ENCODE measurements at places on chromosomes 6 and 20.

DNA sequence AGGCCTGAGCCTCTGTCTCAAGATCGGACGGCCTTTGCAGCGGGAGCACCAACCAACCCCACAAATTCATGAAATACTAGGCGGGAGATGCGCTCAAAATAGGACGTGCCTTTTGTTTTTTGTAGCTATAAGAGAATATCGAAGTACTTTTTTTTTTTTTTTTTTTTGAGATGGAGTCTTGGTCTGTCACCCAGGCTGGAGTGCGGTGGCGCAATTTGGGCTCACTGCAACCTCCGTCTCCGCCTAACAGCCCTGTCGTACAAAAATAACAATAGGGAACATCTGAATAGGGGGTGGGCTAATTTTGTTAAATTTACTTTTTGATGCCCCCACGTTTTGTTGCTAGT lies 5.9 kb upstream of the TUBB2A start:
- no peak for DNase-seq

GRCh38 chr20:41223112-41223511 lies 85.8 kb downstream of the PLCG1 start:
- no peak for DNase-seq

DNA sequence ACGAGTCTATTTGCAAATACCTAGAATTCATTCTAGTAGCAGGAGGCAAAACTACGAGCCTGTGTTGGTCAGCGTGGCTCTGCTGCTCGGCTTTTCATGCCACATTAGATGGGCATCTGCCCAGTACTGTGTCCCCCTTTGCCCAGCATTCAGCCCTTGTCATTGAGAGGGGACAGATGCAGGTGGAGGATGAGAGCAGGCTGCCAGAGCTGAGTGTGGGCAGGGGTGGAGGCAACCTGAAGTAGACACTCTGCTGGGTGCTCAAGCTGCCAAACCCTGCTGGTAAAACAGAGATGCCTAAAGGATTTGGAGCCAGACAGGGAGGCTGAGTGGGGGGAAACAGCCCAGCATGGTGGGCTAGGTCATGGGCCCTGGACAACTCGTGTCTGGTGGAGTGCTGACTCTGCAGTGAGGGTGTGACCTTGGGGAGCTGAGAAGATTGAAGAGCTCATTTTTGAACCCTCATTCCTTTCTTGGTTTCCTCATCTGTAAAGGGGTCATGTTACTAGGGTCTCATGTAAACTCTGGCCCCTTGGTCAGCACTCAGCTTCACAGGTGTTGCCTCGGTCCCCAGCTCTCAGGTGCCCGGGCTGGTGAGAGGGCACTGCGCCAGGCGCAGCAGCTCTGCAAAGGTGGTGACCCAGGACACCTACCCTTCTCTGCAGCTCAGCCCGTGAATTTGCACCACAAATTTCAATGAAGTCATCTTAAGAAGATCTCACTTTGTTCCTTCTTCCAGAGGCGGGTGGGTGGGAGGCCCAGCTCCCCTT lies 64.2 kb upstream of the BHLHE23 start:
- no peak for DNase-seq

DNA sequence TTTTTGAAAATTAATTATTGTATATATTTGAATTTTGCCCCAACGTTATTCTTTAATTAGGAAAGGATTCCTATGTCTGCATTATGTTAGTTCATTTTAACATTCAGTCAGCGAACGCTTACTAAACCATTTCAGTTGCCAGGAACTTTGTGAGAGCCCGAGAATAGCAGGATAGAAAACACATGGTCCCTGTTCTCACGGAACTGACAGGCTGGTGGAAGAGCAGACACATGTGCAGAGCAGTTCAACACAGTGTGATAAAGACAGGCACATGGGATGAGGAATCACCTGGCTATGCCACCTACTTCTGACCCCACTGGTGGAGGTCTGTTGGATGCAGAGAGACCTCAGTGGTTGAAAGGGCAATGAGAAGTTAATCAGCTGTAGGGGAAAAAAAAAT lies 367.2 kb downstream of the EPM2A start:
- no peak for DNase-seq

- peak; percentile 63 for DNase-seq
Measured at GRCh38 chr6:144150710-144151657, 667 bp downstream of the STX11 start.

- no peak for DNase-seq
Measured at GRCh38 chr6:158476389-158476788, 83.5 kb upstream of the TMEM181 start.

- no peak for DNase-seq
Measured at GRCh38 chr20:9955646-9956045, 79.1 kb upstream of the ANKEF1 start.

- peak; percentile 82 for DNase-seq
Measured at GRCh38 chr20:651713-652614, 1.0 kb downstream of the SRXN1 start.

DNA sequence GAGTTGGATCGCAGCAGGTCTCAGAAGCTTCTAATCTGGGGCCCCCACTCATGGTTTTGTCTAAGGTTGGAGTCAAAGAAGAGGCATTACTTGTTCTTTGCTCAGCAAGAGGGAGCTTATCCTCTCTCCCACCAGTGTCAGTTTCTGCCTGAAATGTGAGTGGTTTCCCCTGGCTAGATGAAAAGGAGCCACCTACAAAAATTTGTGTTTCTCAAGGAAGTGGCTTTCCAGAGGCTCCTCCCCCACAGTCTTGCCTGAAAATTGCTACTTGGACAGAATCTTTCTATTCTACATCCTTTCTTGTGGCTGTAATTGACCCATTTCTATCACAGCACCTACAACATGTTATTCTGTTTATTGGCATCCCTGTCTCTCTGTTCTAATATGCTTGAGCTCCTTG lies 37.9 kb downstream of the SCML4 start:
- DNase-seq, result no peak

DNA sequence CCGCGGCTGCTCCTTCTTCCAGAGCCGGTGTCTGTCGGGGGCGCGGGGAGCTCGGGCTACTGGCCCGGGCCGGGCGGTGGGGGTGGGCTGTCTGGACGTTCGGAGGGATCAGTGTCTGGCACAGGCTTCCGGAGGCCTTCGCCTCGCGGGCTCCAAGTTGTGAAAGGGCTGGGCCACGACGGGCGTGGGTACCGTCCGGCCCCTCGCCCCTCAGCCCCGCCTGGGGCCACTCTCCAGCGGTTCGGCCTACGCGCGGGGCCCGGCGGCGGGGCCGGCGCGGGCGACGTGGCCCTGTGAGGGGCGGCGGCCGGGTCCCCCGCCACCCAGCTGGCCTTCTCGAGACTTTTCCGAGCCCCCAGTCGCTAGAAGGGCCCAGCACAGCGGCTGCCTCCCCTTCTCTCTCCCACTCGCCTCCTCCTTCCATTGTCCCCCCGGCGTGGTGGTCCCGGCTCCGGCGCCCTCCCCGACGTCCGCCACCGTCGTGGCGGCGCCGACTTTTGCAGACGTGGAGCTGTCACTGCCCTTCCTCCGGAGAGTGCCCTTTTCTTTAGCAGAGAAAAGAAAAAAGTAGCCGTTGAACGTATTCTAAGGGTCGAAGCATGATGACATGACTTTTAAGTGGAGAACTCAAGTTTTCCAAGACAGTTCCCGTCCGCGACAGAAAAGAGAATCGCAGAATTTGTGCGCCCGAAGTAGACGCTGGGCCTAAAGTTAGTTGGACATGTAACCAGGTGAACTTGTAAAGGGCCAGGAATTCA lies 571 bp downstream of the ITCH start:
- DNase-seq, result peak; percentile 42

GRCh38 chr6:168641446-168641845 lies 200.5 kb downstream of the SMOC2 start:
- DNase-seq, result no peak

DNA sequence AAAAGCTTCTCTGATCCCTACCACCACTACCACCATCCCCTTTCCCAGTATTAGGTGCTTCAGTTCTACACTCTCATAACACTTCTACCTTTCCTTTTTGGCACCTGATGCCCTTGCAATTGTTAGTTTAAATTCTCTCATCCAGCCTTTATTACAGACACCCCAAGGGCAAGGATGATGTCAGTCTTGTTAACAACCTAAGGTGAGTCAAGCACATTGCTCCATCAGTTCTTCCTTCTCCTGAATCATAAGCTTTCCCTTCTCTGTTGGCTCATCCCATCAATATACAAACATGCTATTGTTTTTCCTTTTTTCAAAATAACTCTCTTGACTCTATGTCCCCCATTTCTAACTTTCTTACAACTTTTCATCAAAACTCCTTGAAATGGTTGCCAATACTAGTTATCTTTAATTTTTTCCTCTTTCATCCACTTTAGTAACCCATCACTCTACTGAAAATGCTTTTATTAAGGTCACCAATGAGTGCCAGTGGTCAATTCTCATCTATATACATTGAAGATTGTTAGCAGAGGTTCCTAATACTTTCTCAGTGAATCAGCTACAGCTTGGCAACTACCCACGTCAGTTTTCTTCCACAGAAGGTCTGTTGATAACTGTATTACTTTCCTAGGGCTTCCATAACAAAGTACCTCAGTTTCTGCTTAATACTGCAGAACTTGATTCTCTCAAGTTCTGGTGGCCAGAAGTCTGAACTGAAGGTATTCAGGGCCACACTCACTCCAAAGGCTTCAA lies 97.1 kb upstream of the FLRT3 start:
- DNase-seq, result no peak
